ENCODE measurements at places on chromosomes 16 and 17. TPM values are rescaled to one million over a fixed set of nuclear protein-coding genes. Genes with fewer than 3 reads are reported as not detected.

NGFR gene
- total RNA-seq: 1.7 TPM

- no peak for DNase-seq
Measured at GRCh38 chr17:34389126-34389750, 26.2 kb upstream of the CCL1 start.

DNA sequence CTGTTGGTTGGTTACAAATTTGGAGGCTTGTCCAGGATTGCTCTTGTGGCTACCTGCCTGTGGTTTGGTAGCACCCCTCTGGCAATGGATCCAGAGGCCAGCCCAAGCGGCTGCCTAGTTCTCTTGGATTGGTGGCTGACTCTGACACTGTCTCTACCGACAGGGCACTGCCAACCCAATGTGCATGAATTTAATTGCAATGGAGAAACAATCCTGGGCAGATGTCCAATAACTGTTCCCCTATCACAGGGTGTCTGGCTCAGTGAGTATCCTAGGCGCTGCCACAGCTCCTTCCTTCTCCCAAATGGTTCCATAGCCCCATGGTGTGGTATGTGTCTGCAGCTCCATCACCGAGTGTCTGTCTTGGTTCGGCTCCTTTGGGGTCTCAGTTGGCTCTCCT lies 19.5 kb downstream of the N4BP1 start:
- DNase-seq: no peak

PLCD3 gene
- 123 TPM for total RNA-seq

DNA sequence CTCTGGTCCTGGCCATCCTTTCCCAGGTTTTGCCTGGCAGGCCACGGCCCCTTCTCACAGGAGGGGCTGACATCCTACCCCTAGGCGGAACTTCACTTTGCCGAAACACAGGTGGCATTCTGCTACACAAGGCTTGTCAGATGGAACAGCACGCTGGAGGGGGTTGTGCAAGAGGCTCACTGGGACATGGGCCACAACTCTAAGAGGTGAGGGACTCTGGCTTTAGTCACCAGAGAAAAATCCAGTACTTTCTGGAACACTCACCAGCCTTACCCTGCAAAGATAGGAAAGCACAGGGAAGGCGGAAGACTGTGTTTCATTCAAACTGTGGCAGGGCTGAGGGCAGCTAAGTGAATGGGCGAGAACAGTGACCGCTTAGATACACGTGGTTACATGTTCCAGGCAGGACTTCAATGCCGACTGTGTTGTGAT lies 18.3 kb downstream of the CDC42EP4 start:
- no peak for DNase-seq

DNA sequence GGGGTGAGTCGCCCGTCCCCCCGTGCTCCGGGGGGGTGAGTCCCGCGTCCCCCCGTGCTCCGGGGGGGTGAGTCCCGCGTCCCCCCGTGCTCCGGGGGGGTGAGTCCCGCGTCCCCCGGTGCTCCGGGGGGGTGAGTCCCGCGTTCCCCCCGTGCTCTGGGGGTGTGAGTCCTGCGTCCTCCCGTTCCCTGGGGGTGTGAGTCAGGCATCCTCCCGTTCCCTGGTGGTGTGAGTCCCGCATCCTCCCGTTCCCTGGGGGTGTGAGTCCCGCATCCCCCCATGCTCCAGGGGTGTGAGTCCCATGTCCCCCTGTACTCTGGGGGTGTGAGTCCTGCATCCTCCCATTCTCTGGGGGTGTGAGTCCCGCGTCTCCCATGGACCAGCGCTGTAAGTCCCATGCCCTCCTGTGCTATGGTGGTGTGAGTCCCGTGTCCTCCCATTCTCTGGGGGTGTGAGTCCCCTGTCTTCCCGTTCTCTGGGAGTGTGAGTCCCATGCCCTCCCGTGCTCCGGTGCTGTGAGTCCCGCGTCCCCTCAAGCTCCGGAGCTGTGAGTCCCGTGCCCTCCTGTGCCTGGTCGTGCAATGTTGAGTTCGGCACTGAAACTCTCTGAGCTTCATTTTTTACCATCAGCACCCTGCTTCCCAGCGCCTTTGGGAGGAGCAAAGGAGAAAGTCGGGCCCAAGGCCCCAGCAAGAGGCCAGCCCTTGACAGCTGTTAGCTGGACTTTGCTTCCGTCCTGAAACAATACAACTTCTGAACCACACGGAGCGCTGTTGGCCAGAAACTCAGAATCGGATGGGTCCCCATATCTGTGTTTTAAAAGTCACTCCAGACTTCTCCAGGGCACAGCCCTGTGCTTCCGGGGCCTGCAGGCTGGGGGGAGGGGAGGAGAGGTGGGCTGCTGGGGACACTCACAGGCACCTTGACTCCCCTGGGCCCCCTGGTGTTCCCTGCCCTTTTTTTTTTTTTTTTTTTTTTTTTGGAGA lies 11.5 kb upstream of the ZC3H18 start:
- no peak for DNase-seq

DNA sequence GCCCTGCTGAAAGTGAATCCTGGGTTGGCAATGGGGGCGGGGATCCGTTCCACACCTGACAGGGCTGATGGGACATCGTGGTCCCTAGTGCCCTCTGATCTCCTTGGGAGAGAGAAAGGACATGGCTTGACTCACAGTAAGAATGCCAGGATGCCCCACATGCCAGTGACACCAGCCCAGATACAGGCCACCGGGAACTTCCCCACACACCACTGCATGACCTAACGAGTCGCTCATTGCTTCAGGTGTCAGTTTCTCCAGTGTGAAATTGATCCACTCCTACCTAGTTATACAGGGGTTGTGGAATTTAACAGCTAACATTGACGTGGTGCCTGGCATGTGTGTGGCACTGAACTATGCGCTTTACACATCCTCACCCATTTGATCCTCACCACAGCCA lies 7.5 kb downstream of the CD300LG start:
- no peak for DNase-seq

DNA sequence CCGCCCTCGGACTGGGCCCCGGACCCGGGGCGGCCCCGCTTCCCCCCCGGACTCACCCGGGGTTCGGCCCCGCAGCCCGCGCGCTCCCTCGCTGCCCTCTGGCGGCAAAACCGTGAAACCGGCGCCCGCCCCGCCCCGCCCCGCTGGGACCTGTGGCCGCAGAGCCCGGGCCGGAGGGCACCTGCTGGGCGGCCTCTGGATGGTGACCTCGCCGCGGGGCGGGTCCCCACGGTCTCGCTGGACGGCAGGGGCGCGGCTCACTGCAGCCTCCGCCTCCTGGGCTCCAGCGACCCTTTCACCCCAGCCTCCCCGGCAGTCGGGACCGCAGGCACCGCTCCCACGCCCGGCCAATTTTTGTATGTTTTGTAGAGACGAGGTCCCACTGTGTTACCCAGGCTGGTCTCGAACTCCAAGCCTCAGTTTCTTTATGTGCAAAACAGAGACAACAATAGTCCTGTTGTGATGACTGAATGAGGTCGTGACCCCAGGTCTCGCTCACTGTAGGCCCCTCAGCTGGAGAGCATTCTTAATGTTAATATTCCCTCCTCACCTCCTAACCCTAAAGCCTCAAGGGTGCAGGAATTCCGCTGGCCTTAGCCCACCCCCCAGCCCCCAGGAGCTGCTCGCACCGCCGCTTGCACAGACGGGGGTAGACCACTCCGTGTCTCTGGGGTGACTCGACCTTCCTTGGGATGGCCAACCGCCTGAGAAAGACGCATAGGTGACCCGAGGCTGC lies 33.7 kb upstream of the RPH3AL start:
- DNase-seq: no peak

GRCh38 chr17:69418535-69418934 lies 4.0 kb downstream of the MAP2K6 start:
- DNase-seq: no peak

OR3A3 gene
- not detected for total RNA-seq

GRCh38 chr16:74290356-74290755 lies 6.3 kb upstream of the PSMD7 start:
- DNase-seq: no peak

JPH3 gene
- 1.1 TPM for total RNA-seq

VAT1L gene
- total RNA-seq: not detected

DNA sequence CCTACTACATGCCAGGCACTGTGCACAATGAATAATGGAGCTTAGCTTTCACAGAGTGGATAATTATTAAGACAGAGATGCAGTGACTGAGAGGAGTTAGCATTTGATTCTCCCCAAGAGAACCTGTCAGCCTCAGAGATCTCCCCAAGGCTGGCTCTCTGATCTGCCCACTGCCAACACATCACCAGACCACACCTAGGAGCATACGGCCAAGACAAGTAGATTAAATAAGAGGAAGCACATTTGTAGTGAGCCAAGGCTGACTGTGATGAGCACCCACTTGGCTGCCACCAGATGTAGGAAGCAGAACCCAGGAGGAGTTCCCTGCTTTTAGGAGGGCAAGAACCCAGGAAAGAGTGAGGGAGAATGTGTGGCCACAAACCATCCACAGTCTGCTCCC lies 130.1 kb downstream of the SPACA3 start:
- DNase-seq: no peak

DNA sequence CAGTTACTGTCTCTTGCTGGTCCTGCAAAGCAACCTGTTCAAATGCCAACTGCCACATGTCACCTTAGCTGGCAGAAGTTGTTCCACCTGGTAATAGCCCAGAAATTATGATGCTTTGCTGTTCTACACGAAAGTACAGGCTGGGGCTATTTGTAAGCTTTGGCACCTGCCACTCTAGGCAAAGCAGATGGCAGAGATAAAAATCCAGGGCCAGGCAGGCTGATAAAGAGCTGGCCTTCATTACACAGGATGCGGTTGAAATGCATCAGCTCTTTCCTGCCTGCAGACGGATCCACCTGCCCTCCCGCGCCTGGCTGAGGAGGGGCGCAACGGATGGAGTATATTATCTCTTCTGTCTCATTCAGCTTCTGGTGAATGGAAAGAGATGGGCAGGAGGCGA lies 29.3 kb upstream of the KDM8 start:
- DNase-seq: no peak

- no peak for DNase-seq
Measured at GRCh38 chr16:24755201-24755874, 25.9 kb downstream of the TNRC6A start.

DNA sequence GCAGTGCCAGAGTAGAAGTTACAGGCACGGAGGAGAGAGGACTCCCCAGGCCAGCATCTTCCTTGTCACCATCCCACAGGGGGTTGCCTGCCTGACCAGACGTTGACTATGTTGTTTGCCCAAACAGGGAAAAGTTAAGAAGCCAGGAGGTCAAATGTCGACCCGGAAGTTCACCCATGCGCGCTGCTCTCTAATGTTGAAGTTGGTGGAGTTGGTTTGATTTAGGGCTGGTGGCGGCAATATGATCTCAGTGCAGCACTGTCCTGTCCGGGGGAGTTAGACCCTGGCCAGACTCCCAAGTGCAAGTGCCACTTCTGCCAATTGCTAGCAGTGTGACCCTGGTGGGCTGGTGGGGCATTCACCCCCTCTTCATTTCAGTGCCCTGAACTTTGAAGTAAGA lies 30.4 kb downstream of the RGS9 start:
- no peak for DNase-seq

DNA sequence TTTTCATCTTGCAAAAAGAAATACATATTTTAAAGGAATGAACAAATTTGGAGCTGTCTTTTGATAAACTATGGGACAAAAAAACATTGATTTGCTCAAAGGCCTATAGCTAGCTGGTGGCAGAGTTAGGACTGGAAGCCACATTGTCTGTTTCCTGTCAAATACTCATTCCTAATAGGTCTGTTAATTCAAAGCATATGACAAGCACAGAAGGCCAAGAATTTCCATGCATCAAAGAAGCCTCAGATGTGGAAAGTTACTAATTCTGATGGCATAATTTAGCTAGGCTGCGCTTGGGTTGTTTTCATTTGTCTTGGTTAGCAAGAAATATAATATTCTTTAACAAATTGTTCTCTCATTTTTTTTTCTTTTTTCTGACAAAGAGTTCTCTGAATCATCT lies 98.0 kb downstream of the CDK5R1 start:
- no peak for DNase-seq

ARL17A gene
- total RNA-seq: 8.1 TPM

All from chondrocyte (in vitro differentiated cells).